Erythroblast (primary cell): ENCODE measurements at places on chromosomes 2 and 18.
A peak's percentile ranks its signal among the peaks of the same experiment; 100 is the strongest.

GRCh38 chr2:239791526-239792404, 233.4 kb downstream of the NDUFA10 start:
- no peak for DNase-seq

DNA sequence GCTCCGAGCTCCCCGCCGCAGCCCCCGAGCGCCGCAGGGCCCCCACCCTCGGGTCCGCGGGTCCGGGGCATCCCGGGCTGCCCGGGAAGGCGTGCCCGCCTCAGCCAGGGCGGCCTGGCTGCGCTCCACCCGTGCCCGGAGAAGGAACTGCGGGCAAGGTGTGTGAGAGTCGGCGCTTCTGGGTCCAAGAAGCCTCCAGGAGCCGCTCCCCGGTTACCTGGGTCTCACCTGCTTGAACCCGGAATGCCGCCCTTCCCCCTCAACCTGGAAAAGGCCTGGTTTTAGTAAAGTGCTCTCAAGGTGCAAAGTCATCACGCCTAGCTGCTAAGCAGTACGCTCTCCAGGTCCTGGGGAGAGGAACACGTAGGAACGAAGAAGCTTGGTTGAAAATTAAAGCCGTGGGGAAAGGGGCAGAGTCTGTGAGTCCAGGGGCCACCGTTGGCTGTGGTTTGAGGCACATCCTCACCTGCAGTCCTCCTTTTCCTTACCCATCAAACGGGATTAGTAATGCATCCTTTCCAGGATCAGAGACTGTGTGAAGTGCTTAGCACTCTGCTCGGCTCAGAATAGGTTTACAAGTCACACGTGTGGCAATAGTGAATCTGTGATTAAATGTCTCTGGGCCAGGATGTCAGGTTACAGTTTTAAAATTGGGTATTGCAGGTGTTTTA, 1.2 kb downstream of the ASAP2 start:
- no peak for DNase-seq

GRCh38 chr2:198440833-198441232, 636.4 kb downstream of the PLCL1 start:
- no peak for DNase-seq

DNA sequence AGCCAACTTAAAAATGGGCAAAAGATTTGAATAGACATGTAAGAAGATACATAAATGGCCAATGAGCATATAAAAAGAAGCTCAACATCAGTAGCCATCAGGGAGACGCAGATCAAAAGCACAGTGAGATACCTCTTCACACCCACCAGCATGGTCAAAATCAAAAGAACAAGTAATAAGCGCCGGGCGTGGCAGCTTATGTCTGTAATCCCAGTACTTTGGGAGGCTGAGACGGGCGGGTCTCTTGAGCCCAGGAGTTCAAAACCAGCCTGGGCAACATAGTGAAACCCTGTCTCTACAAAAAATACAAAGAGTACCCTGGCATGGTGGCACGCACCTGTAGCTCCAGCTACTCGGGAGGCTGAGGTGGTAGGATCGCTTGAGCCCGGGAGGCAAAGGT, 4.6 kb upstream of the CIB4 start:
- DNase-seq: no peak

GRCh38 chr2:215880970-215881369, 132.4 kb downstream of the MREG start:
- DNase-seq: peak; percentile 16

DNA sequence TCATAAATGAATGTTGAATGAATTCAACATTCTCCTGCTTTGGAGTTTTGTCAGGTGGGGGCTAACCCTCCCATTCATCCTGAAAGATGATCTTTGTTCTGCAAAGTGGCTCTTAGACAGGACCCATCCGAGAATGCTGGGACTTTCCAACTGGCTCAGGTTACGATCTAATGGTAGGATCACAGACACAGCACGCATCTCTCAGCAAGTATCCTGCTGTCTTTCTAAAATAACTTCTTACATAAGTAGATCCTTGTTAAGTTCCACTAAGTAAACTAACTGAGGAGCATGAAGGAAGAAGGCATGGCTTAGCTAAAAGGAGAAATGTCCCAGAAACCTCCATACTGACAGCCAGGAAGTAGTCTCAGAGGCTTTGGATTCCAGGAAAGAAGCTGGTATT, 23.7 kb downstream of the CYP27A1 start:
- no peak for DNase-seq

- no peak for DNase-seq
Observed at GRCh38 chr18:44887227-44887631, 206.5 kb downstream of the SETBP1 start.

- peak; percentile 85 for DNase-seq
Observed at GRCh38 chr2:17733599-17733998, 20.0 kb downstream of the SMC6 start.

- DNase-seq: peak; percentile 66
Observed at GRCh38 chr18:62637807-62638687, 77.3 kb upstream of the PHLPP1 start.

DNA sequence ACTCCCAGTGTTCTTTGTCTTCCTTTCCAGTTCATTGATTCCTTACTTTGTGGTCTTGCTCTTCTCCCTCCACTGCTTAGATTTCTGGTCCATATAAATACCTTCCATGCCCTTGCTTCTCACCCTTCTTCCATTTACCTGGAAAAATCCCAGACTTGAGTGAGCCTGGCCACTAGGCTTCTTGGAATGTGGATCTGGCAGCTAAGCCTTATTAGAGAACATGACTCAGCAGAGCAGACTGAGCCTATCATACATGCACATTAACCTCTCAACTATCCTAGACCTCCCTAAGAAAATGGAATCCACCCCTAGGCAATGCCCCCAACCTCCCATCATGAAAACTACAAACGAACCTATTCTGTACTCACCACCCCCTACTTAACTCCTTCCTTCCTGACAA, 127.7 kb downstream of the RHBDD1 start:
- peak; percentile 26 for DNase-seq

- no peak for DNase-seq
Observed at GRCh38 chr2:25619185-25619584, 54.2 kb downstream of the DTNB start.

DNA sequence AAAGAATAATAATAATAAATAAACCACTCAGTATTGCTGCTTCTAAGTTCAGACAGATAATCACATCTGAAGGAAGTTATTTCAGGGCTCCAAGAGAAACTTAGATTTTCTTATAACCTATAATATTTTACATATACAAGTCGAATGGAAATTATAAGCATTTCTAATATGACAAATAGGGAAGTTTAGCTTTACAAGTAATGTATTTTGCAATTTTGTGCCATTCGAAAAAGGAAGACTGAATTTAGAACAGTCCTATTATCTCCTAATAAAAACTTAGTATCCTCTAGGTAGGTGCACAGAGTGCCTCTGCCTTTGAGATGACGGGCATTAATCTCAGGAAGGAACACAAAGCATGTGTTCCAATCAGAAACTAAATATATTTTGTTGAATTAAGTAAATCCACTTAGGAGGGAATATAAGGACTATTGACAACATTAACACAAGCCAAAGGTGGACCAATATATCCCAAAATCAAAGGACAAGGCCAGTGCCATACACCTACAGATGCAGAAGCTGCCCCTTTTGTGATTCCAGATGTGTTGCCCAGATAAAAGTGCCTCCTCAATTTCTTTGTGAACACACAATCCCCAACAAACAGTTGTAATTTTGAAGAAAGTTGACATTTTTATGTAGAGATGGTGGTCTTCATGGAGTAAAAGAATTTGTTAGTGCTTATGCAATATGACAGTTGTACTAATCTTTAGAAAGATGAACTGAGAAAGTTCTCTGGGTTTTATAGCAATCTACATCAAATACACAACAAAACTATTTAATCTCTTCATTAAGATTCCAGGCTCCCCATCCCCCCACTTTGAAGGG, 36.6 kb downstream of the PTCD3 start:
- no peak for DNase-seq

- DNase-seq: no peak
Observed at GRCh38 chr2:215680605-215681598, 245.0 kb upstream of the FN1 start.

GRCh38 chr2:25049422-25049821, 7.5 kb downstream of the EFR3B start:
- no peak for DNase-seq

DNA sequence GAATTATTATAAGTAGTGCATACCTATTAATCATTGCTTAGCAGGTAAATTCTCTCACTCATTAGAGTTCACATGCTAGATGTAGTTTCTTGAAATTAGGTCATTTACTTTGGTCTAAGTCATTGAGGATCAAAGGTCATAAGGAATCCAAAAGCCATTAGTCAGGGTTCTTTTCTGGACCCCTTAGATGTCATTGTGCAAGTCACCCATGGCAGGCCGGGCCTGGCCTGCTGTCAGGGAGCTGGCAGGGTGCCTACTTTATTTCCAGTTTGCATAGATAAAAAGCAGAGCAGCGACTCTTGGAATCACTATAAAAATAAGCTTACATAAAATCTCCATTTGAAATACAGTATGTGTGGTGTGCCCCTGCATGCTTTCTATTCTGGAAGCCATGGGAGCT, 91.3 kb downstream of the MEIS1 start:
- DNase-seq: peak; percentile 43

DNA sequence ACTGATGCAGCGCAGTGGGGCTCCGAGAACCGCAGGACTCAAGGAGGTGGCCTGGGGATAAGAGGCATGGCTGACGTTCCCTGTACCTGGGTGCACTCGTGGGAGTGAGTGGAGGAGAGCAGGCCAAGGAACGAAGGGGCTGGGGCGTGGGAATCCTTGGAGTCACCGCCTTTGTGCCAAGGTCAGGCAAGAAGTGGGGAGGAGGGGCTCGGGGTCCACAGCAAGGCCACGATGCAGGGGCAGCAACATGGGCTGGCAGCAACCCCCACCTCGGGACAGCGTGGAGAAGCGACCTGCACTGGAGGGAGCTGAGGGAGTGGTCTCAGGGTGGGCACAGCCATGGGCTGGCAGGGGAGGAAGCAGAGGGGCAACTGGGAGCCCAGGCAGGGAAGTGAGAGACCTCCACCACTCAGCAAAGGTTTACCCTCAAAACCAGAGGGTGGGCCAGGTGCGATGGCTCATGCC, 18.6 kb downstream of the ARID5A start:
- no peak for DNase-seq

GRCh38 chr2:25266399-25266798, 75.3 kb downstream of the DNMT3A start:
- DNase-seq: no peak

DNA sequence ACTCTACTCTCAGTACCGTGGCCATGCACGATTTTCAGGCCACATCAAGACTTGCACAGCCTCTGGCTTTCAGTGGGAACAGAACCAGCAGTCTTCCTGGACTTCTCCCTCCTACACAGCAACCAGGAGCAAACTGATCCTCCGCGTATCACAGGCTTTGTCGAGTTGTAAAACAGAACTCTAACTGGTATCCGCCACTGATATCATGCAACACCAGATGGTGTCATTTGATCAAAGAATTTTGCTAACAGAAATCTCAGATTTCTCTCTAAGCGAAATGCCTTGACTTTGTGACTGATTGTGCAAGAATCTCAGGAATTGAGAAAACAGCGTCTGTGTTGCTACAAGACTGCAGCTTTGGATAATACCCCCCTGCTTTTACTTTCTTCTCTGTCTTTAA, 85.7 kb downstream of the COPS8 start:
- no peak for DNase-seq

GRCh38 chr2:235088496-235088921, 136.7 kb downstream of the SH3BP4 start:
- no peak for DNase-seq

DNA sequence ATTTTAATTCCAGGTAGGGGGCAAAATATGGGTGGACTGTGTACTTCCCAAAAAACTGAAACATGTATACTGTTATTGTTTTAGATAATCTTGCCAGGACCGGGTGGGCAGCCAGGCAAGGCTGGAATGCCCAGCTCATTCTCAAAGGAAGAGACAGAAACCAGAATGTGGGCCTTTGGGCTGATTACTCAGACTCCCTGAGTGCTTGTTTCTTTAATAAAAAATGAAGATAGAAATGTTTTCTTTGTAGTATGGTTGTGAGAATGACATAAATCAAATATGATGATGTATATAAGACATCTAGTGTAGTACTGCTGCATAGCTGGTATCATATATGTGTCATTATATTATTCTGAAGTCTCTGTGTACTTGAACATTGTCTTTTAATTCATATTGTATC, 231.6 kb upstream of the NT5C1B start:
- DNase-seq: no peak

- DNase-seq: peak; percentile 9
Observed at GRCh38 chr2:12718711-12719399, 2.1 kb downstream of the TRIB2 start.

GRCh38 chr2:12478151-12479064, 238.3 kb upstream of the TRIB2 start:
- no peak for DNase-seq

- no peak for DNase-seq
Observed at GRCh38 chr2:98269830-98270229, 76.4 kb upstream of the CNGA3 start.

GRCh38 chr2:43127941-43128558, 98.4 kb downstream of the ZFP36L2 start:
- no peak for DNase-seq

DNA sequence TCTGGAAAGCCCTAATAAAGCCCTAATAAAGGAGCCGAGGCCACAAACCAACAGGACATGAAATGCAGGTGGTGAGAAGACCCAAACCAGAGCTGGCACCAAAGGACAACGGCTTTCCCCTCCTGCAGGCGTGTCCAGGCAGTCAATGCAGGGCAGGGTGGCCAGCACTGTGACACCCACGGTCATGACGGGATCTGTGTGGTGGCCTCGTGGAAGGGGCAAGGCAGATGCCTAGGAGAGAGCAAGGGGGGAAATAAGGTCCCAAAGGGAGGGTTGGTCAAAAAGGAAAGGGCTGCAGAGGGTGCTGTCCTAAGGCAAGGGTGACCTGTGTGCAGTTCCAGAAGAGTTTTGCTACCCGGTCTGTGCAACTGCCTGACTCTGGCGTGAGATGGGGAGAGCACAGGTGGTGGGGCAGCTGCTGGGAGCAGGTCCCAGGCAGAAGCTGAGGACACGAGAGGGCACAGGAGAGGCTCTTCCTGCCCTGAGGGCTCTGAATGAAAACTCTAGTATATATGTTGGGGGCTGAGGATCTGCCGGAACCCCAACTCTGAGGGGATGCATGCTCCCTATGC, 156.7 kb downstream of the TPO start:
- no peak for DNase-seq
